ENCODE measurements at places on chromosomes 4 and X.

GRCh38 chr4:2824836-2825381 lies 18.7 kb upstream of the ADD1 start:
- DNase-seq = no peak

DNA sequence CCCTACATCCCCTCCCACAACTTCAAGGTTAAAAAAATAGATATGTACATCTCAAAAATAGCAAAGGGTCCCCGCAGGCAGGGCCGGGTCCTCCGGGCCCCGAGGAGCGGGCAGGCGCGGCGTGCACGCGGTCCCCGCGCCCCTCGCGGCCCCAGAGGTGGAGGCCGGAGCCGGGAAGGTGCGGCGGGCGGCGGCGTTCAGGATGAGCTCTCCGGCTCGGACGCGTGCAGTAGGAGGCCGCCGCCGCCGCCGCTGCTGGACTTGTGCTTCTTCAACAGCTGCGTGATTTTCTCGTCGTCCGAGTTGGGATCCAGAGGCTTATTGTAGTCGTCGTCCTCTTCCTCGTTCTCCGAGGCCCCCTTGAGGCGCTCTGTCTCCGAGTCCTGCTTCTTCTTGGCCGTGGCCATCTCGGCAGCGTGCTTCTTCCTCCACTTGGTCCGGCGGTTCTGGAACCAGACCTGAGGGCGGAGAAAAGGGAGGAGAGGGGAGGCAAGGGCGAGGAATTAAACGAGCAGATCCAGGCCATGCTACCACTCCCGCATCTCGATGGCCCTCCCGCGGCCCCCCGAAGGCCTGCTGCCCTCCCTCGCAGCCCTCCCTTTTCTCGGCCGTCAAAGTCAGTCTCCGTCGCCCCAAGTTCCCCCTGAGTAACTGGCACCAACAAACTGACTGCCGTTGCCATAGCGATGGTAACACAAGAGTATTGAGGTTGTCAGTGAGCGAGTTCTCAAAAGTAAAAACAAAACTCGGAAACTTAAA lies 5.8 kb downstream of the NKX6-1 start:
- DNase-seq = no peak

DNA sequence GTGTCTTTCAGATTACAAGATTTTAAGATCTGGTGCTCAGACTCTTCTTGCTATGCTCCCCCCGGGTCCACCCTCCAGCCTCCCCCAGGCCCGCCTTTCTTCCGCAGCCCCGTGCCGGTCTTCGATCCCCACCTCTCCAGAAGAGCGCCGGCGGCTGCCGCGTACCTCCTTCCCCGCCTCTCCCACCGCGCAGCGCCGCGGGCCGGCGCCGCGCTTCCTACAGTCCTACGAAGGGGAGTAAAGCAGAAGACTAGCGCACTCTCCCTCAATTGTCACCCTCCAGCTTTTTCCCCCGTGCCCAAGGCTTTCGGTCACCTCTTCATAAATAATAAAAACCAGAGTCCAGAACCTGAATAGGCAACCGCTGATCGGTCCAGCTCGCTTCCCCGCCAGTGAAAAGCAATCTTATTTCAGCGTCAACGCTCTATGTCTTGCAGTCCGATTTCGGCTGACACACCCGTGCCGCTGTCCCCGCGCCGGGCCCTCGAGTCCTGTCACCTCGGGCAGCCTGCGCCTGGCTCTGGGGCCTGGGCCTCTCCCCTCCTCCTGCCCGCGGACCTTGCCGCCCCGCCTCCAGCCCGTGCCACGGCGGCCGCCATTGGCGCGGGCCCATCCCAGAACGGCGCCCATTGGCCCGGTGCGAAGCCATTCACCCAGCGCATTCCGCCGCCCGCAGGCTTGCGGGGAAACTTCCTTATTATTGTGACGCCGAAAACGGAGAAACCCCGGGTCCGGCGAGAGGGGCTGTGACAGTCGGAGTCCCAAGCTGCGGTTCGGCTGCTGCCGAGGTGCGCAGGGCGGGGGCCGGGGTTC lies at the start of gene HERC3:
Gene HERC3, plus strand, starts transcription at position 694 of the 813 bp plus-strand sequence. CDS start 13,344 bp downstream, outside the sequence.
- DNase-seq = peak; percentile 89

GRCh38 chr4:100838286-100838685 lies 320.5 kb upstream of the EMCN start:
- DNase-seq = no peak

DNA sequence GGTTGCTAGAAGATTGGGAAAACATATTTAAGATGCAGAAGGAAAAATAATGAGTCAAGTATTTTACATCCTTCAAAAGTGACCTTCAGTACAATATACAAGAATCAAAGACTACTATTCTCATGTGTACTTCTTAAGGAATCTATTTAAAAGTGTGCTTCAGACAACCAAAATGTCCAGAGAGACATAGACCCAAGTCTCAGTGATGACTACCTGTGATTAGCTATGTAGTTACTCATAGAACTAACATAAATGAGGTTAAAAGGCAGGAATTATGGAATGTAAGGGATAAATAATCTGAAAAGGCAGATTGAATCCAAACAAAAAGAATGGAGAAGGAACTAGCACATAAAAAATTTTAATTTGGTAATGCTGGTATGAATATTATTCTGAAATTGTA lies 634.7 kb upstream of the FAM241A start:
- no peak for DNase-seq

DNA sequence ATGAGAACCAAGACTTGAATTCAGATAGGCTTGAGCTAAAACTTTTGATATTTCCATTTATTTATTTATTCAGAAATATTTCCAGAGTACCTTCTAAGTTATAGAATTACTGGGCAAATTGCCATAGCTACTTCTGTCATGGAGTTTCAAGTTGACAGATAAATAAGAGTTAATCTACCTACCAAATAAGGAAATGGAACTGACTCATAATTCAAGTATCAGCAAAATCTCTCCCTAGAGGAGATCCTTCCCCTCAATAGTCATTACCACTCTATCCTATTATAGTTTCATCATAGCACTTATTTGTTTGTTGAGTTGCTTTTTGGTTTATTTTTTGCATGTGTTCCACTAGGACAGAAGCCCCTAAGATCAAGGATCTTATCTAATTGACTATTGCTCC lies 48.8 kb upstream of the CCSER1 start:
- no peak for DNase-seq

- no peak for DNase-seq
Measured at GRCh38 chrX:92231391-92231790, 452.2 kb downstream of the PCDH11X start.

DNA sequence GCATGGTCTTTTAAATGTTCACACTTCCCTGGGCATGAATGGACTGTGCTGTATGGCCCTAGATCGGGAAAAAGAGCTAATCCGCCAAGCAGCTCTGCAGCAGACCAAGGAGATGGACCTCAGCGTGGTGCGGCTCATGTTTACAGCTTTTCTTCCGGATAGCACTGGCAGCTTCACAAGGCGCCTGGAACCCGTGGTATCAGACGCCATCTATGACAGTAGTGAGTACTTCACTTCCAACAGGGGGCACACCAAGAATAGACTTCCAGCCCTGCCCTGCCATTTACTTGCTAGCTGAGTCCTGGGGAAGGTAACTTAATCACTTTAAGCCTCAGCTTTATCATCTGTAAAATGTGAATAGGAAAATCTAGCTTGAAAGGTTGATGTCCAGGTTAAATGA lies 77.7 kb downstream of the NFKB1 start:
- DNase-seq = no peak

DNA sequence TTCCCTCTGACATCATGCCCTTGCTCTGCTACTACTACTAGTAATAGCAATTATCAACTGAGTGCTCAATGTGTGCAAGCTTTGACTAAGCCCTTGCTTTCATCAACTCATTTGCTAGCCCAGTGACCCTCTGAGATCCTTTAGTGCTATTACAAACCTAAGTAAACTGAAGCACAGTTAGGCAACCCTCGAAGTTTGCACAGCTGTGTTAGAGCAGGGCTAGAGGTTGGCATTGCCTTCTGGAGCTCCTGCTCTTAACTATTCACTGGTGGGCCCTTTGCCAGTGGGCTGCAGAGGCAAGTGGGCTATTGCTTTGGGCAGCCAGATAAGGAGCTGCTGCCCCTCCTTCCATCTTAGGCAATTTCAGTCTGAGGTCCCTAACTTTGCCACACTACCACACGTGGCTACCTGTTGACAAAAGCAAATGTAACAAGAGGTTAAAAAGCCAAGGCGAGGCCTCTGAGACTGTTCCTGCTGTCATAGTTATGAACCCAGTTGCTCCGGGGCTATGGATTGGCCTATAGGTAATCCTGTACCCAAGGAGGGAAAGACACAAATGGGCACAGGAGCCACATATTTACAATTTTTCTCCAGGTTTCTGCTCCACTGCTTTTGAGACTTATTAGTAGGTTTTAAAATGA lies 41.5 kb upstream of the ANKRD50 start:
- DNase-seq = no peak

DNA sequence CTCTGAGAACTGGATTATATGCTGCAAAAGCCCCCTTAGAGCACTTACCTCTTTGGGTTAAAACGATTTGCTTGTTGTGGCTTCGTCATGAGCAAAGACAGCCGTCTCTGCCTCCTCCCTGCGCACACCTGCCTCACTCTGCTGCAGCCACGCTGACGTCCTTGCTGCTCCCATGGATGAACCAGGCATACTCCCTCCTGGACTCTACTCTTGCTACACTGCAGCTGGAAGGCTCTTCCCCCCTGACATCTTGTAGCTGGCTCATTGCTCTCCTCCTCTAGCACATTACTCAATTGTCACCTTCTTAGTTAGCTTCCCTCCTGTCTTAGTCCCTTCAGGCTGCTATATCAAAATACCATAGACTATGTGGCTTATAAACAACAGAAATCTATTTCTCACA lies 59.3 kb downstream of the FAM114A1 start:
- no peak for DNase-seq

DNA sequence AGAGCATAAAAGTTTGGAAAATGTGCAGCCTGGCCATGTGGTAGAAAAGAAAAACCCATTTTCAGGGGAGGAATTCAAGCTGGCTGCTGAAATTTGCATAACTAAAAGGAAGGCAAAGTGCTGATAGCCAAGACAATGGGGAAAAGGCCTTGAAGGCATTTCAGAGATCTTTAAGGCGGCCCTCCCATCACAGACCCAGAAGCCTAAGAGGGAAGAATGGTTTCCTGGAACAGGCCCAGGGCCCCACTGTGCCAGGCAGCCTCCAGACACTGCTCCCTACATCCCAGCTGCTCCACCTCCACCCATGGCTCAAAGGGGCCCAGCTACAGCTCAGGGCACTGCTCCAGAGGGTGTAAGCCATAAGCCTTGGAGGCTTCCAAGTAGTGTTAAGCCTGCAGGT lies 158.0 kb upstream of the PRDX4 start:
- no peak for DNase-seq

DNA sequence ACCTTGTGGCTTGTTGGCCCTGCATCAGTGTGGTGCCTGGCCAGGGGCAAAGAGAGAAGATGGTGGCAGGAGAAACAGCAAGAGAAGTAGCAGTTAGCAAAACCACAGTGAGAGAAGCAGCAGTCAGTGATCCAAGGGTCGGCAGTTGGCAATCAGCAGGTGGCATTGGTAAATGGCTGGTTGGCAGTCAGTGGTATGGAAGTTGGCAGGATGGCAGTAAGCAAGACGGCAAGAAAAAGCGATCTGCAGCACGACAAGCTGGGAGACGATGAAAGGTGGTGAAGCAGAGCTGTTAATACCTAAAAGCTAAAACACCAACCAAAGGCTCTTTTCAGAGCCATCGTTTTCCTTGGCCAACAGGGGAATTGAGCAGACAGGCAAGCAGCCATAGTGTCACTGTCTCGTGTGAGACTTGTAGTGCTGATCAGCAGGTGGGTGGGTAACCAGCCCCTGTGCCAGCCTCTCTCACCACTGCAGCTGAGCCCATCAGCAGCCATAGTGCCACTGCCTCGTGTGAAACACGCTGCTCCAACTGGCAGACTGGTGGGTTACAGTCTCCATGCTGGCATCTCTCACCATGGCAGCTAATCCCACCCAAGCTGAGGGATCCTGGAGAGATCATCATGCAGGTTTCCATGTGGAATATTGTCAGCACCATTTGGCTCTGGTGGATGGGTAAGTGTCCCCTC lies 2078.4 kb downstream of the PCDH7 start:
- no peak for DNase-seq

GRCh38 chrX:153935326-153935851 lies 552 bp upstream of the NAA10 start:
- DNase-seq = no peak

Measured in CD4-positive, alpha-beta T cell treated with Interleukin-15 for 4 hours (primary cell).